ENCODE measurements at places on chromosomes 7 and 10.

DNA sequence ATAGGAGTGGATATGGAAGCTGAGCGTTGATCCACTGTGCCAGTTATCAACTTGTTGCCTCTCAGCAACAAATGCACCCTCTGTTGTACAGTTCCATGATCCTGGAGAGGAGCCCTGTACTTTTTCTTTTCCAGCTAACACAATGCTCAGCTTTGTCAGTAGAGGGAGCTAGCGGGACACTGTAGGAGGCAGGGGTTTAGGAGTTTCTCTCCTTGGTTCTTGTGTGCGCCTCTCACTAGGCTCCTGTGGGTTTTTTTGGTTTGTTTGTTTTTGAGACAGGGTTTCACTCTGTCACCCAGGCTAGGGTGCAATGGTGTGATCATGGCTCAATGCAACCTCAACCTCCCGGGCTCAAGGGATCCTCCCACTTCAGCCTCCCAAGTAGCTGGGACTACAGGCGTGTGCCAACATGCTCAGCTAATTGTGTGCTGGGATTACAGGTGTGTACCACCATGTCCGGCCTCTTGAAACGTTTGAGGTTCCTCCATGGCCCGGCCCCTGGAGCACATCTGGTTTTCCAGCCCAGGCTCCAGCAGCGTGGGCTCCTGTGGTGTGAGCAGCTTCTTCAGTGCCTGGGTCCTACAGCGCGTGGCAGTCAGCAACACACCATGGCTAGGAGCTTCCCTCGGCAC is 12.0 kb upstream of the MARVELD1 start:
- peak; percentile 25 for DNase-seq

GRCh38 chr7:97005183-97006054 is at the start of gene DLX6:
Gene DLX6 (plus strand): TSS chr7:97005553. CDS start chr7:97005978, 425 bp downstream.
- DNase-seq: no peak

DNA sequence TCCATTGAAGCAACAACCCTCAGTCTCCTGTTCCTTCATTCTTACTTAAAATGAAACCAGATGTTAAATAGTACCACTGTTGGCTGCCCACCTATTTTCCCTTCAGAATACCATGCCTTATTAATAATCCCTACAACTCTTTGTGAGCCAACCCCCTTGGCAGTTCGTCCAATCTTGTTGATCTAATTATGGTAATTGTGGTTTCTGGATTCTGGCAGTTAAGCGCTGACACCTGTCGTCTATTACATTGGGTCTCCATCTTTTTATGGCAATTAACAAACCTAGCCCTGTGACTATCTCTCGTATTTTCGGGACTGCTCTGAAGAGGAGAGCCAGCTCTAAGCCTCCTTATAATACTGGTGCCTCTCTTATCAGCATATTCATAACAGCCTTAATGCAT is 432.0 kb downstream of the ATRNL1 start:
- no peak for DNase-seq

GRCh38 chr10:121465215-121465614 is 133.0 kb downstream of the FGFR2 start:
- no peak for DNase-seq

- no peak for DNase-seq
Measured at GRCh38 chr10:119786117-119786769, 60.4 kb downstream of the INPP5F start.

DNA sequence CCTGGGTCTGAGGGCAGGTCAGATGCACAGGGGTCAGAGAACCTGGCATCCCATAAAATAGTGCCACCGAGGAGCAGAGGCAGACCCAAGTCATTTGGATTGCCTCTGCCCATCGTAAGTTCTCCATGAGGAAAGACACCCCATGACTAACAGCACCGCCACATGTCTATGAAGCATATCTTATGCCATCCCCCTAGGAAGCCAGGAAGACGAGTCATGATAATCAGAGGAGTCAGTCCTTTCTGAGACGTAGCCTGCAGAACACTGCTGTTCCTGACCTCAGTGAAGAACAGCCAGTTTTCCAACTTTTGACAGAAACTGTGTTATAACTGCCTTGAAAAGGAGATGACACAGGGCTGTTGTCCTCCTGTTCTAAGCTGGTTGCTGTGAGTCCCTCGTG is 51.2 kb downstream of the INSYN2A start:
- no peak for DNase-seq

DNA sequence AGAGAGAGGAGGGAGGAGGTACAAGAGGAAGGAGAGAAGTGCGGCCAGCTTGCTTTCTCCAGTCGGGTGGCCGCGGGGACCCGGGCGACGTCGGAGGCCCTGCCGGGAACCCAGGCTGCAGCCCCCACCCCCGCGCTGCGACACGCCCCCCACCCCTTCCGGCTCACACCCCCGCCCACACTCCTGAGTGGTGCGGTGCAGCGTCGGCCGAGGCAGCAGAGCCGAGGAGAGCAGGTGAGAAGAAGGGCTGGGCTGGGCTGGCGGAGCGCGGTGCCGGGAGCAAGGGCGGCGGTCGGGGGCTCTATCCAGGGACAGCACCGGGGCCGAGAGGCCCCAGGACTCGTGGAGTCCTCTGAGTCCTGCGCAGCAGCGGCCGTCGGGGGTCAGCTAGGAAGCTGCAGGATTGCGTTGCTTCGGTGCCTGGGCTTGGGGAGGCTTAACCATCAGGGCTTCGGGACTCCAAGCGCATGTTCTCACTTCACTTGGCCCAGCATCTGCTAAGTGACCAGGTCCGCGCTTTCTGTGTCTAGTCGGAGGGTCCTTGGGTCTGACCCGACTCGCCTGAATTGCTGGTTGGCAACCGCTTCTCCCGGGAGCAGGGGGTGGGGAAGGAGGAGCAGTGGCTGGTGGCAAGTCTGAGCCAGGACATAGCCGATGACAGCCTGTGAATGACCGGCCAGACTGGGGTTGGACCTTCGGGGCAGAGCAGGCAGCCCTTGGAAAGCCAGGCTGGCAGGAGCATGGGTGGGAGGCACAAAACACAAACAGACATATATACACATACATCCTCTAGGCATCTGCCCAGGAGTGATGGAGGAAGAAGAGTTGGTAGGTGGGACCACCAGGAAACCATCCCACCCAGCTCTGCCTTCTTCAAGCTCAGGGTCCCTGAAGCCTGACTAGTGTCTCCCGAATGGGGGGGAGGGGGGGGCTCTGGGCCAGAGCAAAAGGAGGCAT is 683 bp downstream of the CHAT start:
- DNase-seq: no peak

DNA sequence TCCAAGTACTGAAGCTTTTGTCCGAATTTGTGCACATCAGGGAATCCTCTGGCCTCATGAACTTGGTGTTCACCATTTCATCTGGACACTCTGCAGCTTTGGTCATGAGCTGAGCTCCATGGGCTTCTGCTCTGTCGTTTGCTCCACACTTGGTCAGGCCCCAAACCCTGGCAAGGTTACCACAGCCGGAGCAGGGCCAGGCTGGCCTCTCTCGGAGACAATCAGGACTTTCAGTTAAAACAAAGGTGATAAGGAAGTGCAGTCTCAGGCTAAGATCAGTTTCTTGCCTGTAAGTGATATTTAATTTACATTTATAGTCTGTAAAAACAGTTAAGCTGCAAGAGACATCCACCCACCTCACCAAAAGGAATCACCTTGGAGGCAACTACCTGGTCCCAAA is 558.9 kb downstream of the PARD3 start:
- DNase-seq: no peak

DNA sequence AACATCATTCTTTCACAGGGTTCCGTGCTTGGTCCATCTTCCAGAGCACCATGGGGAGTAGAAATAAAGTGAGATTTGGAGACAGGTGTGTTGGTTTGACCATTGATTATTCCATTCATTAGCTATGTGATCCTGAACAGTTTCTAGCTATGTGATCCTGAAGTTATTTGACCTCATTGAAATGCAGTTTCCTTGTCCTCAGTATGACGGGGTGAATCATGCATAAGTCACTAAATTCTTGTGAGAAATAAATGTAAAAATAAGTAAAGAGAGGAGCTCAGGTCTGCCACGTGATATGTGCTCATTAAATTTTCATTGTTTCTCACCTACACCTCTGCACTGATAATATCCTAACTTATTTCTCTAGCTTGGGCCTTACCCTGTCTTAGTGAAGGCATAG is 34.1 kb upstream of the LHFPL3 start:
- DNase-seq: no peak

- DNase-seq: no peak
Measured at GRCh38 chr7:3235322-3235721, 65.7 kb upstream of the SDK1 start.

DNA sequence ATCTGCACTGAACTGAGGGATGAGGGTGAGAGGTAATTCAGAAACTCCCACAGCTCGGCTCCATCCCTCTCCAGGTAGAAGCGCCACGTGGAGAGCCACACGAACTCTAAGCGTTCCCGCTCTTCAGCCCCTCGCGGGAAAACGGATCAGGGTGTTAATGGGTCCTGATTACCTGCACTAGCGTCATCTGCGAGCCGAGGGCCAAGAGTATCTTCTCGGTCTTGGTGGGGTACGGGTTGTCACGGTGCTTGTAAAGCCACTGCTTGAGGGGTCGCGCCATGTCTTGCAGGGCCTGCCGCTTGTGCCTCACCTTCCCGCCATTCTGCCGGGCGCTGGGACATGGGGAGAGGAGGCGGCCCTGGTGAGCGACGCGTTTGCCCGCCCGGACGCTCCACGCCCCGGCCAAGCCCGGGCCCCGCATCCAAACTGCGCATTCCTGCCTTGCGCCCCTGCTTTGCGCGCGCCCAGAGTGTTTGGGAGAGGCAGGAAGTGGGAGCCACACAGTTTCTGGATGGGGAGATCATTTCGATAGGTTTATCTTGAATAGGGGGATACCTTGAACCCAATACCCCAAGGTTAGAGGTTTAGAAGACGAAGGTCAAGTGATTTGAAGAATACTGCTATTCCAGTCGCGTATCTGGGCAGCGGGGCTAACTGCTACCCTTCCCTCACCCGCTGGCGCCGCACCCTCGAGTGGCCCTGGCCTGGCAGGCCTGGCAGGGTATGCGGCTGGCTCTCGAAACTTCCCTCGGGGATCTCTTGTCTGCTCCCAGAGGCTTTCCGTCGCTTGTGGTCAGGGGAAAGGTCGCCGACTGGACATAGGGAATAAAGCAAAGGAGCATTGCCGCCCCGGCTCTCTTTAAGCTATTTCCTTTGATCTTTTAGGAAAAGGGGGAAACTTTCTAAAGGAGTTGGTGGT is 4.2 kb downstream of the MKX start:
- DNase-seq: peak; percentile 17

DNA sequence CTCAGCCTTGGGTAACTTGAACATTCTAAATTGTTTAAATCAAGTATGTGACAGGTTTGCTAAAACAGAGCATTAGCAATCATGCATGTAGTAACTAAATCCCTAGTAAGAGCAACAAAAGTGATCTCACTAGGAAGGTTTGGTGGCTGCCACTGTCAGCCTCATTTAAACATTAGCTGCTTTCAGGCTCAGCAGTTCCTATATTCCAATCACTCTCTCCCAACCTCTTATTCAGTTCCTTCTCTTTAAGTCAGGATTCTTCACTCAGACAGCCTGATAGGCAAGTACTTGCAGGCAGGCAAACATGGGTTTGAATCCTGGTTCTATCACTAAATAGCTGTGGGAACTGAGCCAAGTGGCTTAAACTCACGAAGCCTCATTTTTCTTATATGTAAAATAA is 3.6 kb downstream of the CREB3L2 start:
- no peak for DNase-seq

- no peak for DNase-seq
Measured at GRCh38 chr7:85620936-85621685, 434.3 kb upstream of the SEMA3D start.

GRCh38 chr7:133477791-133478190 is 224.9 kb downstream of the EXOC4 start:
- no peak for DNase-seq

- DNase-seq: no peak
Measured at GRCh38 chr10:55024713-55025112, 223.7 kb upstream of the PCDH15 start.

- no peak for DNase-seq
Measured at GRCh38 chr7:135930565-135931461, 46.3 kb downstream of the MTPN start.

DNA sequence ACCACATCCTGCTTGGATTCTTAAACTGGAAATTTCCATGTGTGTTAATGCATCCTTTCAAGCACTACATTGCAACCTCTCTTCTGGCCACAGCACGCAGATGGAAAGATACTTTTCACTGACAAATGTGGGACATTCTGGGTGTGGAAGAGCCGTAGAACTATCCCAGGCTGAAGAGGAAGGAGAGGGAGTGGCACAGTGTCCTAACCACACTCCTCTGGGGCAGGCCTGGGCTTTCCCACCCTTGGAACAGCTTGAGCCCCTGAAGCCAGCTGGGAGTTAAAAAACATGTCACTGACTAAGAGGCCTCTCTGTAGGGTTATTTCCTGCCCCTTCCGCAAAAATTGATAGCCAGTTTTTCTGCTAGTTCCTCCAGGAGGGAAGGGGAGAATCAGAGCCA is 34.0 kb upstream of the DNMBP start:
- no peak for DNase-seq

GRCh38 chr10:50397312-50398140 is 146.2 kb upstream of the ASAH2 start:
- DNase-seq: no peak

- no peak for DNase-seq
Measured at GRCh38 chr7:91566402-91566732, 302.1 kb downstream of the FZD1 start.

DNA sequence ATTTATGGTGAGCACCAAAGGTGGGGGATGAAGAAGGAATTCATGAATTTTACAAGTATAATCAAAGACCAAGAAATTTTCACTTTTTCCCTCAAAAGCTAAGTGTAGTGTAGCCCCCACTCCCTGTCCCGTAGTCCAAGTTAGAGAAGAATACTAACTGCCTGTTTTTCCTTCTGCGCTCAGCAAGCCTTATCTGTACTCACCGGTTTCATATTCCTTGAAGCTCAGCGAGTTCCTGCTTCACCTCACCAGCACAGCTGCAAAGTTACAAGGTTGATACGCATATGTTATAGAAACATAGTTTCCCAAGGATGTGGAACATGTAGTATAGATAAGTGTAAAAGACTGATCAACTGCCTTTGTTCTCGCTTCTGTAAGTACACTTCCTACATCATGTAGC is 16.0 kb upstream of the ZNF33B start:
- no peak for DNase-seq

DNA sequence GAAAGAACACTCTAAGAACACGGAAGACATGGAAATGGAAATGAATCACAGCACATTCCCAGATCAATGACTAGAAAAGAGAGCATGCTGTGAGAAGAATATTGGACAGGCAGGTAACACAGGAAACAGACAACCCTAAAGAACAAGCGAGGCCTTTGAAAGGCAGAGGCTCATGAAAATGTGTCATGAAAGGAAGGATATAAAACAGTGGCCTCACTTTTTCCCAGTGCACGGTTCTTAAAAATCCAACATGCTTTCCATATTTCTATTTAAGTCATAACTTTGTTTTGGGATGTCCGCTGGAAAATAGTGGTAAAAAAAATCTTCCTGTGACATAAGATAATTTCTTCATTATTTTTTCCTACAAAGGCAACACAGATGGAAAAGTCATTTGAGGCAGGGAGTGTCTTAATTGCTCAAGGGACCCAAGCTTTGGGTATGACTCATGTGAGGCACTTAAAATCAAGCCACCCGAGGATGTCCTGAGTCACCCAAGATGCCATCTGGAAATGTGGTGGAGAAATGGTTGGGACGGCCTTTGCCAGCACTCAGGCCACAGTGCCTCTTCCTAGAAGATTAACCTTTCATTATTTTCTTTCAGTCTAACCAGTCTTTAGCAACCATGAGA is 17.0 kb downstream of the ITIH5 start:
- no peak for DNase-seq
